ENCODE measurements at places on chromosomes 1 and 21.

- no peak for DNase-seq
Observed at GRCh38 chr1:222224636-222225315, 323.1 kb downstream of the HHIPL2 start.

DNA sequence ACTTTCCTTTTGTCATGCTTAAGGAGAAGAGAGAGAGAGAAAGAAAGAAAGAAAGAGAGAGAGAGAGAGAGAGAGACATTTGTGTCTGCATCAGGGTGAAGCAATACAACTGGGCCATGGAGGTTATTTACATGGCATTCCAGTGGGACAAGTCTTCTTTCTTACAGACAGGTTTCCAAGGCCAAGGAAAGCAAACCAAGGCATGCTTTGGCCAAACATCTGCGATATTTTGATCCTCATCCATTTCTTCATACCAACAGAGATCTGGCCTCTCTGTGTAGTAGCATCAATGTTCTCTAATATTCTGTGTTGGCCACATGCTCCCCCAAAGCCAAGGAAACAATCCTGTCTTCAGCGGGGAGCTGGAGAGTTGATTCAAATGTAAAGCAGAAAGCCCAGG lies 292.1 kb downstream of the SETD4 start:
- no peak for DNase-seq

DNA sequence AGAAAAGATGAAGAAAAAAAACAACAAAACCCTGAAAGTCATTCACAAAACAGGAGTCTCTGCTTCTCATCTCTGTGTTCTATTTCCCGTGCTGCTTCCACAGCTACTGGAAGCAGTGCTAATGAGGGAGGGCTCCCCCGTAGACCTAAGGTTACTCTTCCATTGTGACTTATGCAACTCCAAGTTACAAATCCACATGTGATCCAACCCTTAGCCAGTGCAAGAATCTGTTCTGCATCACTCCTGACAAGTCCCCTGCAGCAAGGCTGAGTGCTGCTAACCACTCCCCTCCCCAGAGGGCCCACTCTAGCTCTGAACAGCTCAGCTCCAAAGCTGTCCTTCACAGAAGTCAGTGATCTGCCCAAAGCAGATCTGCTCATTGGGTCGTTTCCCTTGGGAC lies 10.3 kb downstream of the DNALI1 start:
- DNase-seq, result no peak

GRCh38 chr21:45254460-45254930 lies 33.2 kb downstream of the POFUT2 start:
- DNase-seq, result no peak

DNA sequence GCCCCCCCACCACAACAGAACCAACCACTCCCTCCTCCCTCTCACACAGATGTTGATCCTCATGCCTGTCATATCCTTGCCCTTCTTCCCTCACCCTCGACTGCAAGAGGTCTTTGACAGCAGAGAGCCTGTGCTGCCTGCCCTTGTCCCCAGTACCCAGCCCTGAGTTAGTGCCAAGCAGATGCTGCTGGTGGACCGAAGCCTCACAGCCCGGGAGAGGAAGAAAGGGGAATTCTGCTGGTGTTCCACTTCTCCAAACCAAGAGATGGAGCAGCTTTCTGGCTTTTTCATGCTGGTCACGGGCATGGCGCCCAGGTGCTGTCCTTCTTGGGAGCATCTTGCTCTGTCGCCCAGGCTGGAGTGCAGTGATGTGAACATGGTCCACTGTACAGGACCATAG lies 69.1 kb downstream of the SLC66A1 start:
- no peak for DNase-seq

DNA sequence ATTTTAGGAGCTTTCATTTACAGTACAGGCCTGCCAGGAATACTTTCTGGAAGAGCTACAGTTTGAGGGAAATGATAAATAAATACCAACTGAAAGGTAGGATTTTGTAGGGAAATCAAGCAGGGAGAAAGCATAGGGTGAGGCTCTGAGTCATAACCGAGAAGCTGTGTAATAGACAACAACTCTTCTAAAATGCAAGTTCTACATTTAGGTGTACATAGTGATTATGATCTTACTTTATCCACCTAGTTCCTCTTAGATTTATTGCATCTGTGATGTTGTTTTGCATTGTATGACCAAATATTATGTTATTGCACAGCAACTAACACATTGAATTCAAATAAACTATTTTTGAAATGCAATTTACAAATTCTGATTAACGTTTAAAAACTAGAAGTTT lies 819.3 kb downstream of the PLA2G4A start:
- no peak for DNase-seq

GRCh38 chr1:166956057-166956850 lies 19.1 kb downstream of the ILDR2 start:
- DNase-seq, result no peak

DNA sequence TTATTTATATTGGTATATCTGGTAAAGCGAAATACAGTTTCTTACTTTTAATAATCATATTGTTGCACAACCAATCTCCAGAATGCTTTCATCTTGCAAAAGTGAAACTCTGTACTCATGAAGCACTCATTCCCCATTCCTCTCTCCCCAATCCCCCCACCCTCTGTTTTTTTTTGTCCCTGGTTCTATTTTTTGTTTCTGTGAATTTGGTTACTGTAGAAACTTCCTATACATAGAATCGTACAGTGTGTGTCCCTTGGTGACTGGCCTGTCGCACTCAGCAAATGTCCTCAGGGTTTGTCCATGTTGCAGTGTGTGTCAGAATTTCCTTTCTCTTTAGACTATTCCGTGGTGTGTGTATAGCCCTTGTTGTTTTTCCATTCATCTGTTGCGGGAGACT lies 7.9 kb upstream of the NLRP3 start:
- no peak for DNase-seq

GRCh38 chr1:93078638-93078985 lies 471 bp upstream of the MTF2 start:
- no peak for DNase-seq

GRCh38 chr1:64986903-64987871 lies 20.8 kb upstream of the JAK1 start:
- DNase-seq, result no peak

- DNase-seq, result no peak
Observed at GRCh38 chr1:35866991-35867390, 16.0 kb upstream of the AGO1 start.

GRCh38 chr1:81725823-81726222 lies 74.9 kb upstream of the ADGRL2 start:
- DNase-seq, result no peak

DNA sequence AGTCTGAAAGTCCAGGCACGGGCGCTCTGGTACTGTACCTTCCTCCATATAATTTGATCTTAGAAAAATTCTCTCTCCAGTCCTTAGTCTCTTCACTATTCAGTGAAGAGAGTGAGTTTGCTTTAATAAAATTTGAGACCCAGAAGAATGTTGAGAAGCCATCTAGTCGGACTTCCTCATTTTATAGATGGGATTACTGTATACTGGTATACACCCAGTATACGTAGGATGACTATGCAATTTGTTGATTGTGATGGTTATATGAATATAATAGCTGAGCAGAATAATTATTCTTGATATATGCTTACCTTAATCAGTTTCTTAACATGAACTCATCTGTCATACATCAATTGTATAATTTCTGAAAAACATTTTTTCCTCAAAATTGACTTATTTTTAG lies 328.0 kb upstream of the B3GALT2 start:
- no peak for DNase-seq

GRCh38 chr1:235557495-235557894 lies 53.2 kb upstream of the B3GALNT2 start:
- DNase-seq, result no peak

DNA sequence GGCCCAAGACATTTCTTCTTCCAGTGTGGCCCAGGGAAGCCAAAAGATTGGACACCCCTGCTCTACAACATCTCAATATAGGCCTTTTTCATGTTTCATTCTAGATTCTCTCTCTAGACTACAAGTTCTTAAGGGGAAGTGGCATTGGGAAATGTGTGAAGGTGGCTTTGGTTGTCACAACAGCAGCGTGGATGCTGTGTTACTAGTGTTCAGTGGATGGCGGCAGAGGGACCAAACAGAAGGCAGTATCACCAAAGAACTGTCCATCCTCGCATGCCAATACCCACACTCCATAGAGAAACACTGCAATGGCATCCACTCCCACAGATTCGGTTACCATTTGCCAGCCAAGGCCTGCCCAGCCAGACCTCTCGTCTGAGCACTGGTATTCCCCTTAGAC lies 24.3 kb upstream of the IFNAR2 start:
- DNase-seq, result no peak

DNA sequence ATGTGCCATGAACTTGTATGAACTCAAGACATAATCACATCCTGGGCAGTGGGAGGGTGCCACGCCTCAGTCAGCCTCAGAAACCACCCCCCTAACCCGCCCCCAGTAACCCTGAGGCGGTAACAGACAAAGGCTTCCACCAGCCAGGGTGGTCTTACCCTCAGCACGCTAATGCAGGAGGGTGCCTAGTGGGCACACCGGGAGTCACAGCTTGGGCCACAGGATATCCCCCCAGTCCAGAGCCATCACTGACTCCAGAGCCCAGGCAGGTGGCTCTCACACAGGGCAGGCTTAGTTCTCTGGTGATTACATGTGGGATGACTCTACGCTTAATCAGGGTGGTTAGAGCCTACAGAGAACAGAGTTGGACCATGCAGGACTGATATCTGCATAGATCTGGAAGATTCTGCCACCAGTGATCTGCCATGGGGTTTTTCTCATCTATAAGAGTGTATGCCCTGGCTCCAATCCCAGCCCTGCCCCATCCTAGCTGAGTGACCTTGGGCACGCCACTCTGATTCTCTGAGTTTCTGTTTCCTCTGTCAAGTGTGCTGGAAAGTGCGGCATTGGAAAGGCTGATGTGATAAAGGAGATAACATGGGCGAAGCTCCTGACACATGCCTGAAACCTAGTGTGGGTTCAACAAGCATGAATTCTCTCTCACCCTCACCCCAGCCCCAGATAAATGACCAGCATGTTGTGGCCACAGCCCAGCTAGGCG lies 27.3 kb downstream of the OPTC start:
- DNase-seq, result no peak

DNA sequence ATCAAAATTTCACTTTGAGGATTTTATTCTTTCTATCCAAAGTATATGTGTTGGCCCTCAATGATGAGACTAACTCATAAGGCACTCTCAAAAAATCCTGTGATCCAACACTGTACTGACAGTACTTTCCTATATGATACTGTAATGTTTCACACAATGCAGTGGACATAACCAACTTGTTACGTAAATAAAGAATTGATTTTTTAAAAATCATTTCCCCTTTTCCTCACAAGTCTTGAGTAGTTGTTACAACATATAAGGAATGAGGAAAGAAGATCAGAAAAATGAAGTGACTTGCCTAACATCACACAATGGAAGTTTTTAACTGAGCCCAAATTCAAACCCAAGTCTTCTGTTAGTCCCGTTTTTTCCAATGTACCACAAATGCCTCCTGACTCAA lies 17.2 kb downstream of the PTP4A2 start:
- no peak for DNase-seq

- DNase-seq, result no peak
Observed at GRCh38 chr1:80533093-80533492, 1267.6 kb upstream of the ADGRL2 start.

GRCh38 chr1:5975133-5975880 lies 16.9 kb downstream of the NPHP4 start:
- peak; percentile 4 for DNase-seq

DNA sequence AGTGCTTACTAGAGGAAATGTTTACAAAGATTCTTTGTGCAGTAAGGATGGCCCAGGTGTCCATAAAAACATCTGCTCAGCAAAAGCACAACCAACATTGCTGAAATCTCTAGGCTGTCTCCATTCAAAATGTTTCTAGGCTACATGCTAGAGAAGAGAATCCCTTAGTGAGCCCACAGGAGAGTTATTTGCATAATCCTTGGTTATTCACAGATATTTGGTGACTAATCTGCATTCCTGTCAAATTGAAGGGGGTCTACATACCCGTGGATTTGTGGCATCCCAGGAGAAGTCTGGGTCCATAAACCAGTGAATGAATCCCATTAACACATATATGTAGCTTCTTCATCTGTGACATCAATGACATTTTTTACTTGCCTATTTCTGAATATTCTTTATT lies 261.3 kb upstream of the ESRRG start:
- DNase-seq, result no peak

DNA sequence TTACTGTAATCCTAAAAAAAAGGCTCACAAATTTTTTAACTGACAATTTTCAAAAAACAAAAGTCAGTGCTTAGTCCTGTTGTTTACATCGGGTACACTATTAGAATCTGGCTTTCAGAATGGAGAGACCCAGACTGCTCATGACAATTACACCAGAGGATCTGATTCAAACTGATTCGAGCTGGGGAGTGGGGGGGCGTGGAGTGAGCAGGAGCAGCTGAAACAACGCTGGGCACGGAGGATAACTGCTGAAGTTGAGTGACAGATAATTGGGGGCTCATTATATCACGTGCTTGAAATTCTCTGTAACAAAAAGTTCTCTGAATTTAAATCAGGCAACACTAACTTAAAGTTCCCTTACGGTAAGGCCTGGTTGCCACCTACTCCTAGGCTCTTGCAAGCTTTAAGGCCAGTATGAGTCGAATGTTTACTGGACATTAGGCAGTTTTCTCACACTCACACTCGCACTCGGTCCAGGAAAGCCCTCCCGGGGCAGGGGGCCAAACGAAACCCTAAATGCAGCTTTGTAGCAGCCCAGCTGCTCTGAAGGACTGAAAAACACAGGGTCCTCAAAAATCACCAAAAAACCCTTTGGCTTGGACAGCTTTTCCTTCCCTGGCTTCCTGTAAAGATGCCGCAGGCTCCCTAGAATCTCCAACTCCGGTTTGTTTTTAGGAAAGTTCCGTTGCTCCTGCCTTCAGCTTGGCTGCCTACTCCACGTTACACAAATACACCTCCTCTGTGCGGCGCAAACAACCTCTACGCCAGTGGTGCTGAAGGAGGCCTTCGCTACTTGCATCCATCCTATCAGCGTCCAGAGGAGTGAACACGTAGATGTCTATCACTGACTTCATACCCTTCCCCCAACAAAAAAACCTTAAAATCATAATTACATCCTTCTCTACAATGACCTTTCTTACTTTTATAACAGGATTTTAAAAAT lies 42.9 kb downstream of the CAPZB start:
- DNase-seq, result no peak

- DNase-seq, result no peak
Observed at GRCh38 chr1:98989556-98989907, 15.1 kb downstream of the PLPPR5 start.

DNA sequence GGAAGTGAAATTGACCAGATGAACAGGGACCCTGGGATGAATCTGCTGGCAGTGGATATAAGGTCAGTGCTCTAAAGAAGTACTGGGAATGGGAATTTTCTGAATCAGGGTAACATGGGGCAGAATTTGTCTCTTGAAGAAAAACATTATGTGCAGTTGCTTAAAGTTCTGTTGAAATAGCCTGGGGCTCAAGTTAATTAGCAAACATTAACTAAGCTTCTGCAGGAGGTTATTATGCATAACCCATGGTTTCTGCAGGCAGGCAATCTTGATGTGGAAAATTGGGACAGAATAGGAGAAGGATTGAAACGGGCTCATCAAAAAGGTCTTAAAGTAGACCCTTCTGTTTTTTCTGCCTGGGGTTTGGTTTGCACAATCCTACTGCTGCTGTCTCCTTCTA lies 14.0 kb downstream of the GSTM5 start:
- no peak for DNase-seq

- DNase-seq, result no peak
Observed at GRCh38 chr1:183609759-183610452, 19.6 kb upstream of the NCF2 start.
